ENCODE measurements at places on chromosomes 3 and 15. TPM values are rescaled to one million over a fixed set of nuclear protein-coding genes. Genes with fewer than 3 reads are reported as not detected.

The GP9 gene
- total RNA-seq = 0.40 TPM

The PRR23E gene
- not detected for total RNA-seq

The MORC1 gene
- not detected for total RNA-seq

The TP63 gene
- 3.1 TPM for total RNA-seq

The NPAP1 gene
- 0.34 TPM for total RNA-seq

The TMEM207 gene
- total RNA-seq = not detected

The SV2B gene
- 2.8 TPM for total RNA-seq

The STRC gene
- 0.40 TPM for total RNA-seq

The IQCH gene
- total RNA-seq = 7.7 TPM

The MUC20 gene
- total RNA-seq = 20.7 TPM

The CHRM5 gene
- 0.23 TPM for total RNA-seq

The PLCB2 gene
- total RNA-seq = 76.7 TPM

The ERICH6 gene
- total RNA-seq = not detected

The CRYGS gene
- total RNA-seq = 2.5 TPM

The TLR9 gene
- 0.20 TPM for total RNA-seq

The TM4SF18 gene
- total RNA-seq = 4.4 TPM

The MAPKAPK3 gene
- 96.1 TPM for total RNA-seq

The EHD4 gene
- total RNA-seq = 36.3 TPM

The HIGD2B gene
- total RNA-seq = not detected

The CEP19 gene
- 3.1 TPM for total RNA-seq

The MAGEL2 gene
- total RNA-seq = 0.18 TPM

The UTS2B gene
- total RNA-seq = 0.43 TPM

The MAP2K5 gene
- total RNA-seq = 19.1 TPM

All from lung (tissue), 17 donors.